ENCODE measurements at places on chromosomes 2 and 18.

DNA sequence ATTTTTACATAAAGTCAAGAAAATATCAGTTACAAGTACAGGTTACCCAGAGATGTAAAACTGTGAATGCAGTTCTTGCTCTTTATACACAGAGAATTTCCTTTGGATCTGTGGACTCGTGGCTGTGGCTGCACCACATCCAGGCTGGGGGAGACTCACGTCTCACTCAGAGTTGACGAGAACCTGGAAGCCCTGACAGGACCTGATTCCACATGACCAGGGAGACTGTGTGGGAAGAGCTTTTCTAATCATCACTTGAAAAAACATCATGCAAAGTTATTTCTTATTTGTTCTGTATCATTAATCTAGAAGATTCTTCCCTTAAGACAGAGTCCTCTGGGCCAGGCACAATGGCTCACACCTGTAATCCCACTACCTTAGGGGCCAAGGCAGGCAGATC lies 1159.0 kb downstream of the RPIA start:
- no peak for DNase-seq
- no peak overlapping the region for H3K4me3 ChIP-seq
- H3K4me1 ChIP-seq, result no peaks in the 10 kb centered on the region
- H3K36me3 ChIP-seq, result no peaks in the 10 kb centered on the region
- no peaks in the 10 kb centered on the region for H3K27me3 ChIP-seq

DNA sequence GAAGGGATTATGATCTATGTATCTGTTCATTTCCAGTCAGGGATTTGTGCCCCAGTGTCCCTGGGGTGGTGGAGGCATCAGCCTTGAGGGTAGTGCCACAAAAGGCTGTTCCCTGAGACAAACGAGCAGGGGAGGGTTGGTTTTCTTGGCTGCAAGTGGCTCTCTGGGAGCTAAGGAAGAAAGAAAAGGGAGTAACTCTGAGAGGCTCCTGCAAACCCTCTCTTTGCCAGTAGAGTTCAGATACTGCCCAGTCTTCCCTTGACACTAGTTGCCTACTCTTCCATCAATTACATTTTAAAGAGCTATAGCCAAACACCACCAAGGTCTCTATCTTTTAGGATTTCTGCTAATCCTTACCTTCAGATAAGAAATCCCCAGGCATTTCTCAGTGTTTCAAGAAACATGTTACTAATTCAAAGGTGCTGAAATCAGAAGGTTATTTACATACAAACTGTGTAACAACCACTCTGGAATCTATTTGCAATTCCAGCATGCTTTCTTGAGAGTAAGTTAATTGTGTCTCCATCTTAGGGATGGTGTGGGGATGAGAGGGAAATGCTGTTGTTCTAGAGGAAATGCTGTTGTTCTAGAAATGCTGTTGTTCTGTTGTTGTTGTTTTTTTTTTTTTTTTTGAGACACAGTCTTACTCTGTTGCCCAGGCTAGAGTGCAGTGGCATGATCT lies 18.7 kb upstream of the KCTD1 start:
- no peak for DNase-seq
- H3K4me3 ChIP-seq, result no peak overlapping the region
- H3K36me3 ChIP-seq, result no peaks in the 10 kb centered on the region
- no peaks in the 10 kb centered on the region for H3K27me3 ChIP-seq

GRCh38 chr2:242075696-242076095 lies 206.2 kb downstream of the RTP5 start:
- H3K27ac ChIP-seq, result no peak overlapping the region
- no peak for DNase-seq
- H3K4me1 ChIP-seq, result no peaks in the 10 kb centered on the region
- H3K4me3 ChIP-seq, result no peak overlapping the region
- no peaks in the 10 kb centered on the region for H3K36me3 ChIP-seq
- H3K27me3 ChIP-seq, result no peaks in the 10 kb centered on the region

DNA sequence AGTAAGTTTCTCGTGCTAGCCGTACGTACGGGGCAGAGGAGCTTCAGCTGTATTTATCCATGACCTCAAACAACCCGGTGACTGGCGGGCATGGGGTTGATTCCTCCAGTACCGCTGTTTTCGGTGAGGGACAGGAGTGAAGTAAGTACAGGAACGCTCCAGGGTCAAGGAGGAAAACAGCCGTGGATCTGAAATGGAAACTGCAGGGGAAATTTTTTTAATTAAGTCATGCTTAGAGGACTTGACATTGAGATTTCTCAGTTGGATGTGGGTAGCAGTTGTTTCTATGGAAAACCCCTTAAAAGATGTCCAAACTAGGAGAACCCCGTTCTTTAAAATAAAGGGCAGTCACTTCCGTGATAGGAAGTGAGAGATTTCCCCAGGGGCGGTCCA lies 1.2 kb downstream of the RAB12 start:
- no peaks in the 10 kb centered on the region for H3K27me3 ChIP-seq
- H3K4me1 ChIP-seq, result peaks cover 14% of the 10 kb centered on the region
- H3K4me3 ChIP-seq, result peak overlapping the region; percentile 100
- H3K27ac ChIP-seq, result peak overlapping the region; percentile 73
- no peak for DNase-seq

DNA sequence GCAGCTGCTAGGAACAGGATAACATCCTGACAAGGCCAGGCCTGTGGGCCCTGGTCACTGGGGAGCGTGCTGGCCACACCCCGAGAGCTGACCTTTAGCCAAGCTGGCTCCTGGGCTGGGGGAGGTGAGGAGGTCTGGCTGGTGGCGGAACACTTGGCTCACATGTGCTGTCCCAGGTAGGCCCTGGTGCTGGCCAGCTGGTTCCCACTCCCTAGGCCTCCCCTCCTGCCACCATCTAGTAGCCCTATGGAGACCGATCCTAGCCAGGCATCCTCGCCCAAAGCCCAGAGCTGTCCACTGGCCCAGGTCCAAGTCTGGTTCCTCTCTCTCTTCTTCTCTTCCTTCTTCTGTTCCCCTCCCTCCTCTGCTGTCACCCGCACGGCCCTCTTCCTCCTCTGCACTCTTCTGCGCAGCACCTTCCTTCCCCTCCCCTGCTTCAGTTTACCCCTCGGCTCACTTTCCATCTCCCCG lies 52.4 kb downstream of the TNS1 start:
- no peaks in the 10 kb centered on the region for H3K27me3 ChIP-seq
- no peak for DNase-seq
- H3K36me3 ChIP-seq, result no peaks in the 10 kb centered on the region
- peak overlapping the region; percentile 92 for H3K27ac ChIP-seq

DNA sequence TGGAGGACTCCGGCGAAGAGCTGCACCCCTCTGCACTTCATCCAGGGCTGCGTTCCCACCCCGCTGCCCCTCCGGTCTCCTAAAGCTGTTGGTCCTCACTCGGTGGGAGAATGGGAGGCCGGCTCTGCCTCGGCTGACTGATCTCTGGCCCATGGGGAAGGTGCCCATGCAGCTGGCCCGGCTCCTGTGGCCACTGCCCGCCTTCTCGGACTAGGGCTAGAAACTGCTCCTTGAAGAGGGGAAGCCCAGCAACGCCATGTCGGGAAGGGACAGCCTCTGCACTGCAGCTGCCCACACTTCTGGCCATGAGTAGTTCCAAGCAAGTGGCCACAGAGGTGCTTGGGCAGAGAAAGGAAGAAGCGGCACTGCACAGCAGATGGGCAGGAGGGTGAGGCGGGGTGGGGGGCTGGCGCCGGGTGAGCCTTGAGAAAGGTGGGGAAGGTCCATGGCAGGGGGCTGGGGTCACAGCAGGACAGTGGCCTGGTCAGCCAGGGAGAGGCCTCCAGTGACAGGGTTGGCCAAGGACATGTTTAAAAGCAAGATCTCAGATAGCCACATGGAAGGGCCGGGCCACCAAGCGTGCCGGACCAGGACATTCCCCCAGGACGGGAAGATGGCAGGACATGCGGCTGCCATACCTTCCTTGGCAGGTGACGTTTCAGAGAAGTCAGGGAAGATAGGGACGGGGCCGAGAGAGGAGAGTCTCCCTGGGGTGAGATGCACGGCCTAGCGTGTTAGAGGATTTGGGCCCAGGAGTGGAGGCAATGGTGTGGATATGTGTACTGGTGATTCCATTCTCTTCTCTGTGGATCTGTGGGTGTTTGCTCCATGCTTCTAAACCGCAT lies 158.8 kb upstream of the HDAC4 start:
- H3K4me1 ChIP-seq, result no peaks in the 10 kb centered on the region
- DNase-seq, result no peak

GRCh38 chr18:79326413-79327198 lies 69.1 kb upstream of the NFATC1 start:
- no peak for DNase-seq
- H3K36me3 ChIP-seq, result peaks cover 16% of the 10 kb centered on the region
- no peak overlapping the region for H3K4me3 ChIP-seq
- H3K4me1 ChIP-seq, result no peaks in the 10 kb centered on the region

- DNase-seq, result no peak
- H3K27ac ChIP-seq, result no peak overlapping the region
- H3K4me3 ChIP-seq, result no peak overlapping the region
- H3K36me3 ChIP-seq, result no peaks in the 10 kb centered on the region
- H3K27me3 ChIP-seq, result no peaks in the 10 kb centered on the region
- H3K4me1 ChIP-seq, result no peaks in the 10 kb centered on the region
Observed at GRCh38 chr18:76053551-76053950, 441.5 kb downstream of the ZNF516 start.

DNA sequence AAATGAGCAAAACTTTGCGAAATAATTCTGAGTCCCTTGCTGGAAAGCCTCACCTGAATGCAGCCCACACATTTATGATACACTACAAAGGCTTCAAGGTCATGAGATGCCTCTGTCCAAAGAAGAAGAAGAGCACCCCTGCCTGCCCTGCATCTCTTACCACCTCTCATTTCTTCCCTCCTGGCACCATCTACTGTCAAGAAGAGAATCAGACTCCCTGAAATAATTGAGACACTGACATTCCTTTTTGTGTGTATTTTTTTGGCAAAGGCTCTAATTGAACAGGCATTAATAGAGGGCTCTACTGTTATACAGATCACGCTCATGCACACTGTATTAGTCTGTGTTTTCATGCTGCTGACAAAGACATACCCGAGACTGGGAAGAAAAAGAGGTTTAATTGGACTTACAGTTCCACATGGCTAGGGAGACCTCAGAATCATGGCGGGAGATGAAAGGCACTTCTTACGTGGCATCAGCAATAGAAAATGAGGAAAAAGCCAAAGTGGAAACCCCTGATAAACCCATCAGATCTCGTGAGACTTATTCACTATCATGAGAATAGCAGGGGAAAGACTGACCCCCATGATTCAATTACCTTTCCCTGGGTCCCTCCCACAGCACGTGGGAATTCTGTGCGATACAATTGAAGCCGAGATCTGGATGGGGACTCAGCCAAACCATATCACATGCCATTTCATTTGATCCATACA lies 176.3 kb downstream of the ALPK2 start:
- no peaks in the 10 kb centered on the region for H3K27me3 ChIP-seq
- H3K4me3 ChIP-seq, result no peak overlapping the region
- no peaks in the 10 kb centered on the region for H3K4me1 ChIP-seq
- no peaks in the 10 kb centered on the region for H3K36me3 ChIP-seq
- H3K27ac ChIP-seq, result no peak overlapping the region

DNA sequence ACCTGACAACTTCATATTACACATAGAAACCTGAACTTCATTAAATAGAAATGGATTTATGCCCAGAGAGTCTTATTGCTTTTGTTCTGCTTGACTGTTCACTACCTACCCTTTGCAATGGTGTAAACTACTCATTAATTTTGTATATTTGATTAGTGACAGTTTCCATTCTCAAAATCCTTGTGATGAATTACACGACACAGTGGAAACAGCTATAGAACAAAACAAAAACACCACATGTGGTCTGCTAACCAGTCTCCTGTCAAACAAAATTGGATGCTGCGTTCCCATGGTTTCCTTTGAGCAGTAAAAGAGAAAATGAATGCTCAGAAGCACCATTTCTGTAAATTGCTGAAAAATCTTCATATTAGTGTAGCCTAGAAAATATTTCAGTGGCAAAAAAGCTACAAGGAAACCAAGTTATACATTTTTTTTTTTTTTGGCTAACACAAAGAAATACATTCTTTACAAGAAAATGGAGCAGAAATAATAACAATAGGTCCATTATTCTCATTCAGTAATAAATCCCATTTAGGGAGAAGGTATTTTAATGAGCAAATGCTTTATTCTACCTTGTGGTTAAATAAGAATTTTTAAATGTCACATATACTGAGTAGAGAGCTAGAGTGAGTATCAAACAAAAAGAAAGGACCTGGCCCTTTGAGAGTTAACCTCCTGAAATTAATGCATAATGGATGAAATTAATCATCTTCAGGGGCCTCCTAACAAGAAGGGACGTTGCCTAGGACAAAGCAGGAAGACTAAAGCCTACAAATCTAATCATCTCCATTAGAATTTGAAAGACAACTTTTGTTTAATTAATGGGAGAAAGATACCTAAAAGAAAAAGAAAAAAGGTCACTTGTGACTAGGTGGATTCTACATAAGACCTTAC lies 355.1 kb upstream of the ZC3H15 start:
- H3K36me3 ChIP-seq, result no peaks in the 10 kb centered on the region
- no peak overlapping the region for H3K27ac ChIP-seq
- no peaks in the 10 kb centered on the region for H3K4me1 ChIP-seq
- DNase-seq, result no peak
- H3K27me3 ChIP-seq, result no peaks in the 10 kb centered on the region
- H3K4me3 ChIP-seq, result no peak overlapping the region
